ENCODE measurements at places on chromosomes 2 and 18.

DNA sequence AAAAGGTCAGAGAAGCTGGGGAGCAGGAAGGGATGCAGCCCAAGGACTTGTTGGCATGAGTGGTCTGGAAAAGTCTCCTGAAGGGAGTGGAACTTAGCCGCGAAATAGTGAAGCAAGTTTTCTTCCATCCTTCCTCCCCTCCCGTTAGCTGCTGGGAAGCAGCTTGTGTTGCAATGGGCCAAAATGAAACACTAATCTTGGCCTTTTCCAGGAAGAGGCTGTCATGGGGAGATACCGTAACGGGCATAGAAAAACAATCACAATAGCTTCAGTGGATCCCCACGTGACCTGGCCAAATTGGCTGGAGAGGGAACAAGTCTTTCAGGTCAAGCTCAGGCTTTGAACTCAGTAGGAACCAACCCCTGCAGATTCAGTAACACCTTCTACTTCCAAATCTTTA lies 49.3 kb downstream of the SEMA4F start:
- no peak for DNase-seq

DNA sequence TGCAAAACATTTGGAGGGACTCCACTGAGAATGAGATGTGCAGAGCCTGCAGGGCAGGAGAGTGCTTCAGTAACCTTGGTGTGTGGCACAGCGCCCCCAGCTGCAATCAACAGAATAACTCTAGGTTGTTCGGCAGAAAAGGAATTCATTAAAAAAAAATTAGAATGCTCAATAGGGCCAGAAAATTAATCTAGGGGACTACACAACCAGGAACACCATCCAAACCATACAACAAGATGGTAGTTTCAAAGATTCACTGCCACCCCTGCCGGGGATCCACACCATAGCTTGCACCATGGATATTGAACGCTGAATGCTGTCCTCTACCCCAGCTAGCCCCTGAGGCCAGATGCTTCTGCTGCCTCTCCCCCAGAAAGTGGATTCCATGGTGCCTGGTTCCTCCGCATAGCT lies 50.1 kb downstream of the THUMPD2 start:
- peak; percentile 13 for DNase-seq

DNA sequence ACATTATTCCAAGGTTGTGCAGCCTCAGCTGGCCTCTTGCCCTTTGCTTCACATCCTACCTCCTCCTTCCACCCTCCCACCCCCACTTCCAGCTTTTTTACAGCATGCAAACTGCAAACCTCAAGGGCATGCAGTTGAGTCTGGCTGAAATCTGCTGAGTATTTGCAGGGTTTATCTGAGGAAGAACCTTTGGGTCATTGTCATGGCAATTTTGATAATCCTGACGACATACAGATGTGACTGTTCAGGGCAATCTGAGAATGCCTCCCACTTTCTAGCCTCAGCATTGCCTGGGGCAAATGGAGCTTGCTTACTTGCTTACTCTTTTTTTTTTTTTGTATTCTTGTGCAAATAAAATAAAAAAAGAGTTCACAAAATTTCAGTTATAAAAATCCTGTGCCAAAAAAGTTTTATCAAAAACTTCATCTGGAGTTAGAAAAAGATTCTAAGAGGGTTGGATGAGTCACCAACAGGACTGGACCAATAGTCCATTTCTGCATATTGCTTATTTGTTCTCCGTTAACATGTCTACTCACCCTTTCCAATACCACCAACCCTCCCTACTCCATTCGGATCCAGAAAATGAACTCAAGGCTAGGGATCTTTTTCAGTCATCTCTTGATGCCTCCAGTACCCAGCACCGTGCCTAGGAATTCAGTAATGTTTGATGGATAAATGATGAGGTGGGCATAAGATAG lies 23.6 kb upstream of the LHCGR start:
- DNase-seq: no peak

DNA sequence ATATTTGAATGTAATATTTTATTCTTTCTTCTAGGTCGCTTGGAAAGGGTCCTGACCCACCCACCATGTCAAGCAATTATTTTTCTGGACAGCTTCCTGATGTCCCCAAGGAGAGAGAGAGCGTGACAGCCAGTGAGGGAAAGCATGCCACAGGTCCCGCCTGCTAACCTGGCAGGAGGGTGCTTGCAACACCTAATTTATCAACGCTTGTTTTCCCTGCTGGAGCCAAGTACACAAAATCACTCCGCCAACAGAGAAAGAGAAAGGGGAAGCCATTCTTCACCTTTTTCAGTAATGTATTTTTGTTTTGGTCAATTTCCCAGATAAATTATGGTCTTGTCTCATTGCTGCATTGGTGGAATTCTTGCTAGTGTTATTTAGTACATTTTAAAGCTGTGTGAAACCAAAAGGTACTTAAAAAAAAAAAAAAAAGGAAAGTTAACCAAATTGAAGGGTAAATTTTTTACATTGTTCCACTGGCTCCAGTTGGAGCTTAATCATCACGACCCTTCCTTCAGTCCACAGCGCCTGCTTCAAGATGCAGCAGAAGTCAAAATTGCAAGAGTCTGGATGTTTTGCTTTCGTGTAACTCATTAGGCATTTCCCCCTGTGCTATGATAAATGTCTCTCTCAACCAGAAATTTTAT lies 88.5 kb upstream of the COPS8 start:
- no peak for DNase-seq

- no peak for DNase-seq
Measured at GRCh38 chr2:97718942-97719341, 5.6 kb downstream of the ZAP70 start.

- DNase-seq: no peak
Measured at GRCh38 chr2:186841940-186842339, 7.0 kb downstream of the ZSWIM2 start.

- no peak for DNase-seq
Measured at GRCh38 chr18:46622999-46623398, 34.0 kb downstream of the LOXHD1 start.

GRCh38 chr18:3620146-3621119 lies 170.5 kb downstream of the TGIF1 start:
- no peak for DNase-seq

DNA sequence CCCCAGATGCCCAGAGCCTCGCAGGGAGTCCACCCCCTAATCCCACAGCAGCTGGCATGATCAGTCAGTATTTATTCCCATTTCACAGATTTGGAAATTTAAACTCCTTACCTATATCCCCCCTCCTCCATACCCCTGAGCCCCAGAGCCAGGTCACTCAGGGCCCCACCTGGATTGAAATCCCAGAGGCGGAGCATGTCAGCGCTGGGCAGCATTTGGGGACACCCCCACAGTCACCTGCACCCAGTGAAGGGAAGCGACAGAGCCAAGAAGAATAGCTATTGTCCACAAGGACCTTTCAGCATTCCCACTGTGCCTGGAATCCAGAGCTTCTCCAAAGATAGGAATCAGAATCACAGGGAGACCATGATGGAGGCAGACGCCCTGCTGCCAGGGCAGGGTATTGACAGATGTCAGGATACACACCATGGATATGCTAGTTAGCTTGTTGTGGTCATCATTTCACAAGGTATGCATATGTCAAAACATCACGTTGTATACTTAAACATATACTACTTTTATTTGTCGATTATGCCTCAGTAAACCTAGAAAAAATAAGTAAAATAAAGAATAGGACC lies 968 bp upstream of the ASTL start:
- no peak for DNase-seq

- DNase-seq: no peak
Measured at GRCh38 chr2:123451542-123451941, 573.5 kb upstream of the CNTNAP5 start.

DNA sequence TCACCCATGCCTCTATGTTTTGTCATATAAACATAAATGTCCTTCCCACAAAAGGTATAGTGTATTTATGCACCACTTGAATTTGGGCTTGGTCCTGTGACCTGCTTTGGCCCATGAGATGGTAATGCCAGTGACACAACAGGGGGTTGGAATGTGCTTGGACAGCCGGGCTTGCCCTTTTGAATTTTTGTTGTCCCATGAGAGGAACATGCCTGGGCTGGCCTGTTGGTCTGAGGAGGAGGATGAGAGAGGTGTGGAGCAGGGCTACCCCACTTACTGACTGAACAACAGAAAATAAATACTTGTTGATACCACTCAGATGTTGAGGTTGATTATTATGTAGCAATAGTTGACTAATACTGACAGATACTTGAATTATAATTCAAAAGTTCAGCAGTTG lies 63.2 kb upstream of the TCF4 start:
- DNase-seq: no peak

DNA sequence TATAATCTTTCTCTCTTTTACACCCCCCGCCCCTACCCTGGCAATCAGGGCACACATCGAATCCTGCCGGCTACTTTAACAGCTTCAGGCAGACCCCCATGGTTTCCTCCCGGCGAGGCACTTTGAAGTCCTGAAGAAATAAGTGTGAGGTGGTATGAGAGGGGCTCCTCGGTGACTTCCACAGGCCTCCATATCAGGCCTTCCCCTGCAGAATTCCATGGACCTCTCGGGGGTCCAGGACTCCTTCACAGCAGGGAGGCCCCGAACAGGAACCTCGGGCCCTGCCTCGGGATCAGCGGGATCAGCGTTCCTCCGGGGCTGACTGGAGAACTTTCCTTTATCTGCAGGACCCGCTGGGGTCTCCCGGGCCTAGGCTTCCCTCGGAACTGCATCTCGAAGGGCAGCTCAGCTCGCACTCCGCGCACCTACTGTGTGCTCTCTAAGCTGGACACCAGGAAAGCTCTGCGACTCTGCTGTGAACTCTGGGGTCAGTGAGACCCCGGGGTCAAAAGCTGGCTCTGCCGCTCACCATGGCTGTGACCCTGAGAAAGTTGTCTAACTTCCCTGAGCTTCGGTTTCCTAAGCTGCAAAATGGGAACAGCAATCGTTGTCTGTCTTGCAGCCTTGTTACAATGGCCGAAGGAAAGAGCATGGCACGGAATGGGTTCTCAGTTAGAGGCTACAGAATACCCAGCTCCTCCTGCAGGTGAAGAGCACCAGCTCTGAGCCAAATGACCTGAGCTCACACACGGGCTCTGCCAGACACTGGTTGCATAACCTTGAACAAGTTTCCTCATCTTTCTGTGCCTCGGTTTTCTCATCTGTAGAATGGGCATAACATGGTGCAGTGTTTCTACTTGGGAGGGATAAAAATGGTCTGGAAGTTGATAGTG lies 97.4 kb upstream of the ID2 start:
- no peak for DNase-seq

- no peak for DNase-seq
Measured at GRCh38 chr2:75200140-75201096, 1.1 kb upstream of the TACR1 start.

- DNase-seq: no peak
Measured at GRCh38 chr2:111062417-111062816, 58.3 kb upstream of the BCL2L11 start.

GRCh38 chr18:75827751-75828287 lies 400.3 kb upstream of the SMIM21 start:
- no peak for DNase-seq

GRCh38 chr18:35693829-35694228 lies 112.3 kb downstream of the GALNT1 start:
- DNase-seq: no peak

- DNase-seq: peak; percentile 14
Measured at GRCh38 chr2:141554810-141555209, 576.0 kb downstream of the LRP1B start.

DNA sequence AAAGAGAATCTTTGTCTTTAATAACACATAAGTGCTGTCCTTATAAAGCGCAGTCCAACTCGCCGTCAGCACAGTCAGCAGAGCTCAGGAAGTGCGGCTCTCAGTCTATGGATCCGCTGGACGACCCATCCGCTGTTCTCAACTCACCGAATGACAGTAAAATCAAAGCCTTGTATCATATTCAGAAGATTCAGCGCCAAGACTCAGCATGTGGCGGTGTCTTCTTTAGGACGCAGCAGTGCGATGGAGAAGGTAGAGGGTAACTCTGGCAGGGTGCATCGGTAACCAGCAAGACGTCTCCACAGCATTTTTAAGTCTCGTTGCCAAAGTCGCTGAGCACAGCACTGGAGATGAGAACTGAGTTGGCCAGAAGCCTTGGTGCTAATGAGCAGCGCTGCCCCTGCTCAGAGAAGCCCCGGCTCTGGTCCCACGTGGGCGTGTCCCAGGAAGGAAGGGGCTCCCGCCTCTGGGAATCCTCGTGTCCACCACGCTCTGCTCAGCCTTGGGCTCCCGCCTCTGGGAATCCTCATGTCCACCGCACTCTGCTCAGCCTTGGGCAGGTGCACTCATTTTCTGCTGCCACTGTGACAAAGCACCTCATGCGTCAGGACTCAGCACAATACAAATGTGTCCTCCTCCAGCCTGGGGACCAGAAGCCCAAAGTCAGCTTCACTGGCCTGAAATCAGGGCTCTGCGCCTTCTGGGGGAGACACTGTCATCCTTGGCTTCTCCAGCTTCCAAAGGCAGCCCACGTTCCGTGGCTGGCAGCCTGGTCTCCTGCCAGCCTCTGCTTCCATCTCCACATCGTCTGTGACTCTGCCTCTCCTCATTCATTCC lies 238.0 kb upstream of the SALL3 start:
- DNase-seq: no peak

DNA sequence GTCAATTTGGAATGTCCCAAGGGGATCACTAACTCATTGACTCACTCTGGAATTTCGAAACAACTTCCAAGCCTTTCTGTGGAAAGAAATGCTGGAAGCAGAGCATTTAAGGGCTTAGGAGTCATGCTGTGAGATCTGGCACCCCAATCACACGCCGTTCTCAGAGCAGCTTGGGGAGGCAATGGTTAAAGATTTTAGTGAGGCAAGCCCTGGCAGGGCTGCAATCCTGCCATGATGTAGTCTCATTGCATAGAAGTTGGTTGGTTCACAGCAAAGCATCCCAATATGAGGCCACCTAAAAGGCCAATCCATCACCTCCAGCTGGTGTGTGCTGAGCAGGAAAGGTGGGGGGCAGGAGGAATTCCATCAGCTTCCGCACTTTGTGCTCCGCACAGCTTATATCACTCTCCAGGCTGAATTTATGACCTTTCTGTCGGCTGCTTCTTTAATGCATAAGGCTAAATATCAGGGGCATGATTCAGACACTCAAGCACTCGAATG lies 1043.9 kb upstream of the POU3F3 start:
- no peak for DNase-seq

GRCh38 chr2:188303363-188304031 lies 11.8 kb downstream of the GULP1 start:
- no peak for DNase-seq

GRCh38 chr18:79986726-79987125 lies 1.6 kb downstream of the TXNL4A start:
- DNase-seq: no peak

DNA sequence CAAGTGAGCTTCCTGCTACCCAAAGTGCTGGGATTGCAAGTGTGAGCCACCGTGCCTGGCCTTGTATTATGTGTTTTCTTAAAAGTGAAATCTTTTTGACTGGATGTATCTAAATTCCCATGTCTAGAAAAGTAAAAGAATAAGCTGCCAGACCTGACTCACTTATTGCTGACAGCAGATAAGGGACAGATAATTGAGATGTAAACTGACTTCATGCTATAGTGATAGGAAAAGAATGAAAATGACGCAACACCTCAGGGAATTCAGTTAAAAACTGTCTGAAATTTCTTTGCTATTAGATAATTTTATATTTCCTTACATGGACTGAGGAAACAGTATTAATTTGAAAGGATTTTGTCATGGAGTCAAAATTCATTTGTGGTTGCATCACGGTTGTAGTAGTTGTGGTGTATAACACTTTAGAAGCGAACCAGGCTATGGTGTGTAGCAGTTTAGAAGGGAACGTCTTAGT lies 19.4 kb downstream of the TTC27 start:
- no peak for DNase-seq
